ENCODE measurements at places on chromosomes 5 and 9. TPM values are rescaled to one million over a fixed set of nuclear protein-coding genes. Genes with fewer than 3 reads are reported as not detected.

Gene SLC6A3
- total RNA-seq: not detected

Gene IFNA13
- not detected for total RNA-seq

Gene FOXD4L5
- 0.09 TPM for total RNA-seq

Gene PCDHGA8
- 1.3 TPM for total RNA-seq

Gene SLC4A9
- total RNA-seq: not detected

Gene CDKN2A
- 14.0 TPM for total RNA-seq
